ENCODE measurements at places on chromosomes 11 and 22.

DNA sequence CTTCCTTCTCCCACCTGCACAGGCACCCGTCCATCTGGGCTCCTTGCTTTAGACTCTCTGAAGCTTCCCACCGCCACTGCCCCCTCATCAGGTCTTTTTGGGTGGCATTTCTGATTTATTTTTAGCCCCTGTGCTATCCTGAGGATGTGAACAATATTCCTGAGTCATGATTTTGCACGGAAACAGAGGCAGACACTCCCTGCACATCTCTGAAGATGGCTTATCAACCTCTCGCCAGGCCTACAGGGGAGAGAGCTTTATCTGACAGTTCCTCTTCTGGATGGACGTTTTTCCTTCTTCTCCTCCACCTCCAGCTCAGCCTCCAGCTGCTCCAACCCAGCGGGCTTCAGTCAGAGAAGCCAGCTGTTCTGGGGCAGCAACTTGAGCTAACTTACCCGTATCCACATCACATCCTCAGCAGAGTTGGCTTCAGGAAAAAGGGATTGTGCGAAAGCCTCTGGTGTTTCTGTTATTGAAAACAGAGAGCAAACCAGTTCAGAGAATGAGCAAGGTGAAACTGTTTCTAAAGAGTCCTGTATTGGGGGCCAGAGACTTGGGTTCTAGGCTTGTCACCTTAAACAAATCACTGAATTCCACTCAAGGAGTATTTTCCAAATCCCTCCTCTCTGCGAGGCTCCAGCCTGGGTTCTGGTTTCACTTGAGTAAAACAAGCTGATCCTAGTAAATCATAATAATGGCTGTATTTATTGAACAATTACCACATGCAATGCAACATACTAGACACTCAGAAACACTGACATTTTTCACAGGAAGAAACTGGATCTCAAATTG is 33.1 kb upstream of the ETS1 start:
- DNase-seq = no peak

DNA sequence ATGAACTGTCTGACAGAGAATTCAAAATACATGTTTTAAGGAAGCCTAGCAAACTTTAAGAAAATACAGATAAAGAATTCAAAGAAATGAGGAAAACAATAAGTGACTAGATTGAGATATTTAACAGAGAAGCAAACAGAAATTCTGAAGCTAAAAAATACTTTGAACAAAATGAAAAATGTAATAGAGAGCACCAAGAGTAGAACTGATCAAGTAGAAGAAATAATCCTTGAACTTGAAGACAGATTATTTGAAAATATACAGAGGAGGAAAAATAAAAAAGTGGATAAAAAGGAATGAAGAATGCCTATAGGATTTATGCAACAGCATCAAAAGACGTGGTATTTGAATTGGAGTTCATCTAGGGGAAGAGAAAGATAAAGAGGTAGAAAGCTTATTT is 101.9 kb upstream of the OR4B1 start:
- no peak for DNase-seq

DNA sequence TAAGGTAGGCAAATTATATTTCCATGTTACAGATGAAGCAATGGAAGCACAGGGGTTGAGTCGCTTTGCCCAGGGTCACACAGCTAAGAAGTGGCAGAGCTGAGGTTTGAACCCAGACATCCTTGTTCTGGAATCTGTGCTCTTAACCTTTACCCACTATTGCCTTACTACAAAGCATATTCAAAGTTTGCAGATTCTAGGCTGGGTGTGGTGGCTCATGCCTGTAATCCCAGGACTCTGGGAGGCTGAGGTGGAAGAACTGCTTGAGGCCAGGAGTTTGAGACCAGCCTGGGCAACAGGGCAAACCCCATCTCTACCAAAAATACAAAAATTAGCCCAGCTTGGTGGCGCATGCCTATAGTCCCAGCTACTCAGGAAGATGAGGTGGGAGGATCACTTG is 27.8 kb upstream of the TFIP11 start:
- no peak for DNase-seq

DNA sequence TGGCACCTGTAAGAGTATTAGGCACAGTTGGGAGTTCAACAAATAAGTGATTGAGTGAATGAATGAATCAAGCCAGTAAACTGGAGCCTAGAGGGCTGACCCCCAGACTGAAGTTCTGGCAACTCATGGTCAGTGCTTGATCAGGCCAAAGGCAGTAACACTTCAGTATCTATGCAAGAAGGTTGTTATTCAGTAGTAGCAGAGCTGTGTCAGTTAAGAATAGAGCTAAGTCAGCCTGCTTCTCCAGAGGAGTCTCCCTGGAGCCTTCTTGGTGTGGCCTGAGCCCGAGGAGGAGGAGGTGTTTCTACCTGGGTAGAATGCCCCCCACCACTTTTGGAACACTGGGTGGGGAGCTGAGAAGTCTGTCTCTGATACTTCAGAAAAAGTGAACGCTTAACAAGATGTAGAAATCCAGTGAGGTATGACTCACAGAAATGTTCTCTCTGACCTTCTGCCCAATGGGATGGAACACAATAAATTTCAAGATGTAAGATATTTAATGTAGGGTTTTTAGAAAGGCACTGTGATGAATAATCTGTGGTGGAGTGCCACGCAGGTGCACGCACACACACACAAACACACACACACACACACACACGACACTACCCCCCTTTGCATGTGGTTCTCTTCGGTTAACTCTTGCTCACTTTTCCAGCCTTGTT is 219.9 kb downstream of the HIPK3 start:
- DNase-seq = no peak

- DNase-seq = no peak
Observed at GRCh38 chr11:117411736-117412135, 84.1 kb downstream of the CEP164 start.

DNA sequence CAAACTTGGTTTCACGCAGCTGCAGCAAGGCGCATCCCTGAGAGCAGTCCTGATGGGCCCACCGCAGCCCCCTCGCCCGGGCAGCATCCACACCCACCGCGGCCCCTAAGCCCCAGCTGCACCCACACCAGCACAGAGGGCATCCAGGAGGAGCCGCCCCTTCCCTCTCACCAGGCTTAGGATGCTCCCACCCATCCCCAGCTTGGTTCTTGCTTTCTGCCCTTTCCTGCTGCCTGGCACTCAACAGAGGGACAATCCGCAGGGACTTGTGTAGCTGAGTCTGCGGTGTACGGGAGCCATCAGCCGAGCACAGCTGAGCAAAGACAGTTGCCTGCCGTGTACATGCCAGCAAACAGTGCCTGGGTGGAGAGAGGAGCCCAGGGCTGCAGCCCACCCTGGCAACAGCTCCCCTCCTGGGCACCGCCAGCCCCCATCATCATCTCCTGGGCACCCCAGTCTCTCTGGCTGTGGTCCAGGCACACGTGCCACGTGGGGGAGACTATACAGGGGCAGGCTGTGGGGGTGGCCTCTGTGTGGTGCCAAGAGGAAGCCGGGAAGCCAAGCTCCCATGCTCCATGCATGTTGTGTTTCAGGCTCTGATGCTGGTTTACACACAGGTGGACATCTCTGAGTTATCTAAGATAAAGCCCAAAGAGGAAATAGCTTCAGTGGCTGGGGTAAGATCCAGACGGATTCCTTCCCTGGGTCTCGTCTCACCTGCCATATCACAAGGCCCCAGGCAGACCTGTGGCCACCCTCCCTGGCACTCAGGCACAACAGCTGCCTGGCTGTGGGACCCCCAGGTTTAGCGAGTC is 36.0 kb upstream of the GNB1L start:
- no peak for DNase-seq

DNA sequence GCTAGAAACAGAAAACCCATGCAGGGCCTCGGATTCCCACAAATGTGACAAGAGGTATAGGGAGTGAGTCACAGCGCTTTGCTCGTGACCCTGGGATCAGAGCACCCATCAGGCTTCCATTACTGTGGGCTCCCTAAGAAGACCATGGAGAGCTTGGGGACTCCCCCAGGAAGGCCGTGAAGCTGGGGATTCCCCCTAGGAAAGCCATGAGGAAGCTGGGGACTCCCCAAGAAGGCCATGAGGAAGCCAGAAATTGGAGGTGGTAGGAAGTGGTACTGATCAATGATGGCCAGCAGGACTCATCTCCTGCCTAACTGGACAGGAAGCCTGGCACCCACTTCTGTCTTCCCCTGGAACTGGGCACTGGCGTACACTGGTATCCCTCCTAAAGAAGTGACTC is 10.1 kb upstream of the DCPS start:
- no peak for DNase-seq

- no peak for DNase-seq
Observed at GRCh38 chr11:28514391-28514790, 406.2 kb downstream of the METTL15 start.

DNA sequence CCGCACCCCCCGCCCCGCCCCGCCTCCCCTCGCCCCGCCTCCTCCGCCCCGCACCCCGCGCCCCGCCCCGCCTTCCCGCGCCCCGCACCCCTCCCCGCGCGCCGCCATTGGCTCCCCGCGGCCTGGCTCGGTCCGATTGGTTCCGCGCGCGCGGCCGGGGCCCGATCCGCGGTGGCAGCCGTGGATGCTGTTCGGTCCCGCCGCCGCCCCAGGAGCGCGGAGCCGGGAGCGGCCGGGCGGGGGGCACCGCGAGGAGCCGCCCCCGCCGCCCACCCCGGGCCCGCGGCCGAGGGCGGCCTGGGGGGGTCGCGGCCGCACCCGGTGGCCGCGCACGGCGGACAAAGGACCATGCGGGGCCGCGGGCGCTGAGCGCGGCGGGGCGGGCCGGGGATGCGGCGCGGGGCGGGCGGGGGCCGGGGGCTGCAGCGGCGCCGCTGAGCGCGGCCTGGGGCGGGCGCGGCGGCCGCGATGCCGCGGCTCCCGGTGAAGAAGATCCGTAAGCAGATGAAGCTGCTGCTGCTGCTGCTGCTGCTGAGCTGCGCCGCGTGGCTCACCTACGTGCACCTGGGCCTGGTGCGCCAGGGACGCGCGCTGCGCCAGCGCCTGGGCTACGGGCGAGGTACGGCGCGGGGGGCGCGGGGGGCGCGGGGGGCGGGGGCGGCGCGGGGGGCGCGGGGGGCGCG is at the start of gene B4GALNT4:
Gene B4GALNT4, plus strand, starts transcription at position 164 of the 683 bp plus-strand sequence. Its CDS starts 305 bp downstream, at position 469.
- no peak for DNase-seq

- no peak for DNase-seq
Observed at GRCh38 chr11:1120532-1121330, 37.0 kb upstream of the MUC5AC start.

DNA sequence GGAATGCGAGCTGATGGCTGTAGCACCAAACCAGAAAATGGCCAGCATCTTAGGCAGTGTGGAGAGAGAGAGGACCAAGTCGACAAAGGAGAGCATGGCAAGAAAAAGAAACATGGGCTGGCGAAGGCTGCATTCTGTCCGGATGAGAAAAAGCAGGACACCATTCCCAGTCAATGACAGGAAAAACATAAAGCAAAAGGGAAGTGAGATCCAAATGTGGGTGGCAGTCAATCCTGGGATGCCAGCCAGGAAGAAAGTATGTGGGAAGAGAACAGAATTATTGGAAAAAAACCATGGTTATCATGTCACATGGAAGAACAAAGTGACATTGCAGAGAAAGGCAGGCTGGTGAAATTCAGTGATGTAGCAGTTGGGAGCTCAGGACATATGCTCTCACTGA is 36.9 kb upstream of the OR56A1 start:
- no peak for DNase-seq

DNA sequence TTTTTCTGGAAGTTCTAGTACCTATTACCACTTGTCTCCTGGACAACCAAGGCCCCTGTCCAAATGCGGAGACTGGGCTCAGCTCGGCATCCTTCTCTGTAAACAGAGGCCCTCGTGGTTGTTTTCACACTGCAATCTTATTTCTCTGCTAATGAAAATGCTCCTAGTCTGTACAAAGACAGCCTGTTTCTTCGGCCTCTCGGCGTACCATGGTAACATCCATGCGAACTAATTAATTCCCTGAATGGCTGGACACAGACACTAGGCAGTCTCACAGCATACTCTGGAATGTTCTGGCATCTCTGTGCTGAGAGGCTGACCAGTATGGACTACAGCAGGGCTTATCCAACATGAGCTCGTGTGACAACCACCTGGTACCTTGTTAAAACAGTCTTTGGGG is 5.7 kb downstream of the POLR3H start:
- DNase-seq = no peak

- DNase-seq = no peak
Observed at GRCh38 chr11:115578275-115578674, 74.1 kb upstream of the CADM1 start.

- DNase-seq = no peak
Observed at GRCh38 chr11:35043936-35044335, 95.0 kb upstream of the CD44 start.

- DNase-seq = no peak
Observed at GRCh38 chr11:77278595-77279506, 22.6 kb downstream of the GDPD4 start.

GRCh38 chr11:129374993-129375750 is 476 bp upstream of the BARX2 start:
- no peak for DNase-seq

DNA sequence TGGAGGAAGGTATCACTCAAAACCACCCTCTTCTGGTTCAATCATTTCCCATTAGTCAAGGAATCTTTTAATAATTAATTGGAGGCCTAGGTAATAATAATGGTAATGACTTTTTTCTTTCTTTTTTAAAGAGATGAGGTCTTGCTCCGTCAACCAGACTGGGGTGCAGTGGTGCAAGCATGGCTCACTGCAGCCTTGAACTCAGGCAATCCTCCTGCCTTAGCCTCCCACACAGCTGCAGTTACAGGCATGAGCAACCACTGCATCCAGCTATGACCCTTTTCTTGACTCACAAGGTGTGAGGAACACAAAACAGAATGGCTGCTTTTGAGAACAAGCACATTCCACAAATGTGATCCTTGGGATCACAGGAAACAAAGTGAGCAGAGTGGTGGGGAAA is 3.6 kb downstream of the POLDIP3 start:
- no peak for DNase-seq

- DNase-seq = peak; percentile 2
Observed at GRCh38 chr11:99814738-99815137, 794.0 kb downstream of the CNTN5 start.

- DNase-seq = no peak
Observed at GRCh38 chr11:121964591-121964990, 151.4 kb downstream of the BLID start.

- no peak for DNase-seq
Observed at GRCh38 chr22:38135133-38135706, 24.7 kb upstream of the BAIAP2L2 start.

DNA sequence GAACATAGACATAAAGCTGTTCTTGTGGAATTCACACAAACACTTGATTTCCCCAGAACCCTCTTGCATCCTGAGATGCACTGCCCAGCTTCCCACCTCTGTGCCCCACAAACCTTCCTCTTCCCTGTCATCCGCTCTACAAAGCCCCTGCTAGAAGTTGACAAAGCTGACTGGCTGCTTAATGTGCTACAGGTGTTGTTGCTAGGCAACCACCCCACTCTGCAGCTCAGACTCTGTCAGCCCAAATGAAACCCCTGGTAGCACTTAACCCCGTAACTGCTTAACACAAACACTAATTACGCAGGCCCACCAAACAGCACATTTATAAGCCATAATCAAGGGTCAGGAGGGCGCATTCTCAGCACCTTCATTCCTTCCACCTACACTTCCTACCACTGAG is 172.0 kb upstream of the CADM1 start:
- DNase-seq = no peak

- no peak for DNase-seq
Observed at GRCh38 chr11:46436113-46436512, 44.5 kb upstream of the CHRM4 start.
